ENCODE measurements at places on chromosomes 3 and 15. TPM values are rescaled to one million over a fixed set of nuclear protein-coding genes. Genes with fewer than 3 reads are reported as not detected.

MRPL47 gene
- 29.3 TPM for total RNA-seq

CCR3 gene
- not detected for total RNA-seq

GOLGA6B gene
- total RNA-seq, result not detected

FILIP1L gene
- 7.4 TPM for total RNA-seq

TRA2B gene
- total RNA-seq, result 138 TPM

CMTM8 gene
- 2.9 TPM for total RNA-seq

NANOGP8 gene
- not detected for total RNA-seq

CACNA1D gene
- 2.3 TPM for total RNA-seq

TGFBR2 gene
- total RNA-seq, result 179 TPM

KLHL40 gene
- total RNA-seq, result not detected

PLIN1 gene
- total RNA-seq, result 0.17 TPM

TMEM212 gene
- total RNA-seq, result not detected

Data from mammary epithelial cell (primary cell).